ENCODE measurements at places on chromosomes 1 and 21.

GRCh38 chr1:160834945-160835565 is 27.6 kb downstream of the CD244 start:
- no peak for DNase-seq

- DNase-seq: no peak
Measured at GRCh38 chr1:206114692-206115640, 2.2 kb downstream of the AVPR1B start.

- DNase-seq: no peak
Measured at GRCh38 chr1:166814611-166815010, 24.7 kb upstream of the POGK start.

- no peak for DNase-seq
Measured at GRCh38 chr1:164659621-164660411, 100.8 kb downstream of the PBX1 start.

DNA sequence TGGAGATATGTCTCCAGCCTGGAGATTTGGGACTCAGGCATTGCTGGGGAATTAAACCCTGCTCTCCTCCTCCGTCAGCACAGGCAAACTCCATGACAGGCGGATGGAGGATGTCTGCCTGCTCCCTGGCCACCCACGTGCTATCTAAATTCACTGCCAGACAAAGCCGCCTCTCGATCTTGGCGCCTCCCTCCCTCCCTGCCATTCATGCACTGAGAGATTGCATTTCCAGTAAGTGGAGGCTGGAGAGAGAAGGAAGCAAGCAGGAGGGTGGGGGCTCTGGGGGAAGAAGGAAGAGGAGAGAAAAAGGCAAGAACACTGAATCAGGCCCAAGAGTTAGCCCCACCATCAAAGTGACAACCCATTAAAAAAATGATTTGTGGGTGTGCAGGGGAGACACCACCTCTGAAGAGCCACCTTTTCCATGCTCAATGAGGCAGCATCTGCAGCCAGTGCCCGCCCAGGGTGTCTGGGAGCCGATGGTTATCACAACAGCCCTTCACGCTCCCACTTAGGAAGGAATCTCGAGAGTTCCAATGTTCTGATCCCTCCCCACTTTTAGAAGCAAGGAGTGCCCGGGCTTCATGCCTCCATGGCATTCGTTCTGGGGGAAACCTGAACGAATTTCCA is 183.0 kb downstream of the HIVEP3 start:
- no peak for DNase-seq

DNA sequence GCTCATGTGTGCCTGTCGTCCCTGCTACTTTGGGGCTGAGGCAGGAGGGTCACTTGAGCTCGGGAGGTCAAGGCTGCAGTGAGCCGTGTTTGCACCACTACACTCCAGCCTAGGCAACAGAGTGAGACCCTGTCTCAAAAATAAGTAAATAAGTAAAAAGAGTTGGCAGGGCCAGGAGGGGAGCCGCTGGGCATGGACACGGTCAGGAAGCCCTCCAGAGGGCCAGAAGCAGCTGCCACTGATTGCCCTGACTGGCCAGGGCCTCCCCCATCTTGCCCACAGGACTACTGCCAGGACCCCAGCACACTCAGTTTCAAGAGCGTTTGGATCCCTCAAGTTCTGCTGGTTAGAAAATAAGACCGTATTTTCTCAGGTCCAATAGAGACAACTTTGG is 112.2 kb upstream of the IPO9 start:
- DNase-seq: no peak
